ENCODE measurements at places on chromosomes 7 and 10.

DNA sequence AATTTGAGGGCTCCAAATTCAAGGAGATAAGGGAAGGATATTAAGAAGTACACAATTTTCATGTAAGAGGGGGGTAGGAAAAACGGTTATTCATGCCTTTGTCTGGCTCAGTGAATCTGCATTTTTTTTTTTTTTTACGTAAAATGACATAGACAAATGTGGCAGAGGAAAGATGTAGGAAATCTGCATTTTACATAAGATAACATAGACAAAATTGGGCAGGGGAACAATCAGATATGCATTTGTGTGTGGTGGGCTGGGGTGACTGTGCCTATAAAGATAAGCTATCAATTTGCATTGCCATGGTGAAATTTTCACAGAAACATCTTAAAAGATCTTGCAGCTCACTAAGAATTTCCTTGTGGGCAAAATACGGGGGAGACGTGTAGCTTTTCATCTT, 92.7 kb upstream of the GPR141 start:
- DNase-seq: no peak

- DNase-seq: no peak
These were observed 101.6 kb downstream of the TES start for GRCh38 chr7:116311816-116312471.

GRCh38 chr7:71472962-71473361, 341.0 kb downstream of the GALNT17 start:
- no peak for DNase-seq

- DNase-seq: no peak
These were observed 520 bp downstream of the CPA5 start for GRCh38 chr7:130345136-130345535.

DNA sequence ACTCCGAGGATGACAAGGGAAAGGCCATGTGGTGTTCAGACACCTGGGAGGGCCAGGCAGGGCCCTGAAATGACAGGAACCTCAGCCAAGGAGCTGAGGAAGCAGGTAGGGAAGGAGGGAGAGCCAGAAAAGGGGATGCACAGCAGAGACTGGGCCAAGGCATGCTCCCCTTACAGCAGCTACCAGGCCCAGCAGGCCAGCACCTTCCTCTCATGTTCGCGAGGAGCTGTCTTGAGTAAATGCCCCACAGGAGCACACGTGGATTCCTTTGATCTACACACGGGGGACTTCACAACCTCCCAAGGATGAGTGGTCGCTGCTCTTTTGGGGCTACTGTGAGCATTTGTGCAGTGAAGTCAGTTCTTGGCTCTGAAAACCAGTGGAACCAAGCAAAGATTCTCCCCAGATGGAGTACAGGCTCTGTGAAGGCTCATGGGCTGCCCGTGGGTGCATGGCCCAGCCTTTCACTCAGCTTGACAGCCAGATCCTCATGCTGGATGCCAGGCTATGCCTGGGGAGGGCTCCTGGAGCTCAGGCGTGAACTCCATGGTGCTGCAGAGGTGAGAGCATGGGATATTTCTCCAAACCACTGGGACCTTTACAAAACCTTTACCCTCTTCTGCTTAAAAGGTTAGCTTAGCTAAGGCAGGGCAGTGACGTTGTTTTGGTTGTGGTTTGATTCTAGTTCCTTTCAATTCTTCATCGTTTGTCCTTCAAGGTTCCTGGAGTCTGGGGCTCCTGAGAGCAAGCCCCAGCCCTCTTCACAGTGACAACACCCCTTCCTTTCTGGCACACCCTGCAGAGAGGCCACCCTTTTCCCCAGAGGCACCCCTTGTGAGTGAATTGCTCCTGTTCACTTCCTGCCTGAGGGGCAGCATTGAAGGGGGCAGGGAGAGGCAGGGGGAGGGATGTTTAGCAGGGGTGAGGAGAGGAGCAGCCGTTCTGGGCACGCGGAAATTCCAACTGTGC, 74.2 kb upstream of the ZPBP start:
- DNase-seq: no peak

DNA sequence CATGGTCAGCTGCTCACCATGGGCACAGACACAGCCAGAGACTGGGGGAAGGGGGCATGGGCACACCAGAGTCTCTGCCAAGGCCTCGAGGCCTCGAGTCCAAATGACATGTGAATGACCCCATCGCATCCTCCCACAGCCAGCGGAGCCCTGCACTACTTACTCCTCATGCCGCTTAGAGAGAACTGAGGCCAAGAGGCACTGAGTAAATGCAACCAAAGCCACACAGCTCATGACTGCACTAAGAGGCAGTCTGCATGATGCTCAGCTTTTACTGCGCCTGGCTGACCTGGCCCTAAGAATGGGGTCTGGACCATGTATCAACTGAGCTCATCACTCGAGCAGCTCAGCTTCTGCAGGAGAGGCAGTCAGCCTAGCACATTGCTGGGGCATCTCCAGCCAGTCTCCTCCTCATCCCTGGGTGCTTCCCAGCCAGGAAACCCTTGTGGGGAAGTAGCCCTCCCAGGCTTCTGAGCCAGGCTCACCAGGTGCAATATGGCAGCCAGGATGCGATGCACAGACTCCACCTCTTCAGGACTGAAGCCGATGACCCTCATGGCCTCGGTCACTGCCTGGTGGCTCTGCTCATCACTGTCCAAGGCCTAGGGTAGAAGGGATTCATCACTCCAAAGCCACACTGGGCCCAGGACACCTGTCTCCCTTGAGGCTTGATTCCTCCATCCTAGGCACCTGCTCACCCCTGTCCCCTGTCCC, 7.5 kb downstream of the MYO1G start:
- DNase-seq: no peak

DNA sequence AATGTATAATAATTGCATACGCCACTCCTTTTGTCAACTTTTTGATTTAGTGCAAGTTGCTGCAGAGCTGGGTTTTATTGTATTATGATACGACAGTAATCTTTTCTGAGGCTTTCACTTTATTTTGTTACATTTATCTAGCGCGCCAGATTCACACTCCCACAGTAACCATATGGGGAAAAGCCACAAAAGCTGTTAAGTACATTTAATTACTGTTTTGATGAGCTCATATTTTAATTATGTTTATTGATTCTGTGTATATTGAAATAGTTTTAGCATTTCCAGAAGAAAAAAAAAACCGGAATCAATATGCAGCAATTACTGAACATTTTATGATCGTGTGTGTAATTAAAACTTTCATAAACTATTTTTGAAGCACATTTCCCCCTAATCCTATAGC, 118.5 kb downstream of the RAB11FIP2 start:
- DNase-seq: no peak

Data from stimulated activated CD8-positive, alpha-beta memory T cell treated with anti-CD3 and anti-CD28 coated beads, Interleukin-7, amount 100 ng/mL, for 1 hour (primary cell).